Stimulated activated CD4-positive, alpha-beta T cell treated with anti-CD3 and anti-CD28 coated beads, Interleukin-1b, Interleukin-23, amount 100 ng/mL, for 1 hour (primary cell): ENCODE measurements at places on chromosomes 4 and X.

GRCh38 chr4:185467101-185467500 lies 4.4 kb downstream of the CCDC110 start:
- no peak for DNase-seq

GRCh38 chr4:81084634-81085033 lies 54.1 kb downstream of the BMP3 start:
- no peak for DNase-seq

DNA sequence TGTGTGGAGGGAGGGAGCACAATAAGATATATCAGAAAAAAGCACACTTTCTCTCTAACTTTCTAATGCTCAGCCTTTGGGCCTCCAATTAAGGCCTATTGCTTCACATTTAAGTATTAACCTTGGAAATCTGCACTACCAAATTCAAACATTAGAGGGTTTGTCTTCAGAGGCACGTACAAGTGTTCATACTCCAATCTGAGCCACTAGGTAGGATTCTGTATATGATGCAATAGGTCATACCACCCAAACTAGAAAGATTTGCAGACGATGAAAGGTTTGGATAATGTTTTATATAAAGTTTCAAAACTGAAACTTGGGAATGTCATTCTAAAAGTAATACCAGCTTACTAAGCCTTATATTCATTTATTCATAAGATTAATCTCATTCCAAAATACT lies 106.4 kb downstream of the MID1 start:
- DNase-seq = no peak

DNA sequence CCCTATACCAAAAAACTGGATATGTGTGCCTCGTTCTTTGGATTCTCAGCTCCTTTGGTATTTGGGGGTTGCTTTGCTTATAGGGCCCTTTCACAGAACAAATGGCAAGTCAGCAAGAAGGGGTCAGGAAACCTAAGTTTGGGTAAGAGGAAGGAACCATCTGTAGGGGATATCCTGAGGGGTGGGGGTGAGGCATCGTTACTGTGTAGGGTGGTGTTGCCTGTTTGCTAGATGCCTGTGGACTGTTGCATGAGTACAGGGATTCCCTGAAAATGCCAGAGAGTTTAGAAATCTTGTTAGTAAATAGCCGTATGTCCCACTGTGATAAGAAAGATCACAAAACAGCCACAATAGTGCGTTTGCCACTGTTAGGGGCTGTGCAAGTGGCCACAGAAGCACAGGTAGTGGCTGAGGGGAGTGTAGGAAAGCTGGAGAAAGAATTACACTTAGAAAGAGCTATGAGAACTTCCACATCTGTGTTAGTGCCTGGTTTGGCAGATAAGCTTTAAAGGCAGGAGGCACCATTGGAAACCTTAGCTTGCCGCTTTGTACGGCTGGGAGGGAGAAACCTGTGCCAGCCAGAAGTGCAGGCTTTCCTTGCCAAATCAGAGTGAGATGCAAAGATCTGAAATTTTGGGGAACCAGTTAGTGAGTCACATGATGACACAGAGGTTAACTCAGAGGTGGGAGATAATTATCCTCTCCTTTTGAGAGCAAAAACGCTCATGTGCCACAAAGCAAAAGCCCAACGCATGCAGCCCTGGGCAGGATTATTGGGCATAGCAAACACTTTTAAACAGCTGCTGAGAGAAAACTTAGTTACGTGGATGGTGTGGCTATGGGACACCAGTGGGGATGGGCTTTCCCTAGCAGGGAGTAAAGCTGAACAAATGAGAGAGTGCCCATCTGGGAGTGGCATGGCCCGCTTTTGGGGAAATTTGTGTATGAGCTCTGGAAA lies 343.7 kb downstream of the ARAP2 start:
- DNase-seq = no peak

DNA sequence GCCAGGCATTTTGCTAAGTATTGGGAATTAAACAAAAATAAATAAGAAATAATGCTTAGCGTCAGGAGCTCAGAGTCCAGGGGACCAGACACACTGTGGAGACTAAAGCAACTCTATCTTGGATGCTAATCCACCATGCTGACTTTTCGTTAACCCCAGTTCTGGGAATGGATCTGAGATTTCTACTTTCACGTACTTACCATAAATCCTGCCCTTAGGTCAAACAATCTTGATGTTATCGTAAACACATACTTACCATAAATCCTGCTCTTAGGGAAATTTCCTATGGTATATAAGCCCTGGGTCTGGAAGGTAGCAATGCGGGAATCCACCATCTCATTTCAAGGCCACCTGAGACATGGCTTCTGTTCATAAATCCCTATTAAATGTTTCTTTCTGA lies 204.5 kb upstream of the IGFBP7 start:
- no peak for DNase-seq

GRCh38 chr4:10135260-10135659 lies 18.7 kb upstream of the WDR1 start:
- DNase-seq = no peak

GRCh38 chr4:77433418-77433733 lies 172.2 kb upstream of the CXCL13 start:
- no peak for DNase-seq

DNA sequence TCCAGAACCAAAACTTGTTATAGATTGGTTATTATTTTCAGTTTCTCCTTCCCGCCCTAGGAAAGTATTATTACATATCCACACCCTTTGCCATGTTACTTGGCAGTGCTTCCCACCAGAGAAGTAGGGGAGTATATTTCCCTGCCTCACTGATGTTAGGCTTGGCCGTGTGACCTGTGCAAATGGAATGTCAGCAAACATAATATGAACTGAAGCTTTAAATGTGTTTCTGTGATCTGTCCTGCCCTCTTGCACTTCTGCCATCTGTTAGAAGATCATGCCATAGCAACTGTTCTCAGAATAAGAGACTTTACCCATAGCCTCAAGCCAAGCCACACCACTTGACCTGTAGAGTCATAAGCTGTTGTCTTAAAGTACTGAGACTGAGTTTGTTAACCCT lies 36.7 kb upstream of the NEUROG2 start:
- no peak for DNase-seq

- no peak for DNase-seq
These were observed 215.1 kb upstream of the SFRP2 start for GRCh38 chr4:154004016-154004415.

GRCh38 chrX:110276778-110277177 lies 41.1 kb downstream of the AMMECR1 start:
- DNase-seq = no peak

GRCh38 chrX:331151-331824 lies 12.7 kb upstream of the GTPBP6 start:
- DNase-seq = no peak

GRCh38 chr4:11904117-11904535 lies 475.4 kb upstream of the HS3ST1 start:
- DNase-seq = no peak
